ENCODE measurements at places on chromosomes 11 and 22.

DNA sequence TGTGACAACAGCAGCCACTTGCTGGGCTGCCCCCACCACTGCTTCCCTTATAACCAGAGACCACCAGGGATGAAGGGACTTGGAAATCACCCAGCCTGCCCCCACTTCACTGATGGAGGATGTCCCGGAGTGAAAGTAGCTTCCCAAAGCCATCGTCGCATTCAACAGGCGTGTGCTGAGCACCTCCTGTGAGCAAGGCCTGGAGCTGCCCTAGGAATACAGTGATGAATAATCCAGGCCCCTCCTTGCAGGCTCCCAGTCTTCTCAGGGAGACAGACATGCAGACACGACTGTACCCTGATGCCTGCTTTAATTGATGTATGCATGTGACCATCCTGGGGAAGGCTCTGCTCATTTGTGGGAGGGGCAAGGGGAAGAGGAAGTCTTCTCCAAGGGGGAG lies 22.6 kb downstream of the PTPN5 start:
- no peak for DNase-seq

DNA sequence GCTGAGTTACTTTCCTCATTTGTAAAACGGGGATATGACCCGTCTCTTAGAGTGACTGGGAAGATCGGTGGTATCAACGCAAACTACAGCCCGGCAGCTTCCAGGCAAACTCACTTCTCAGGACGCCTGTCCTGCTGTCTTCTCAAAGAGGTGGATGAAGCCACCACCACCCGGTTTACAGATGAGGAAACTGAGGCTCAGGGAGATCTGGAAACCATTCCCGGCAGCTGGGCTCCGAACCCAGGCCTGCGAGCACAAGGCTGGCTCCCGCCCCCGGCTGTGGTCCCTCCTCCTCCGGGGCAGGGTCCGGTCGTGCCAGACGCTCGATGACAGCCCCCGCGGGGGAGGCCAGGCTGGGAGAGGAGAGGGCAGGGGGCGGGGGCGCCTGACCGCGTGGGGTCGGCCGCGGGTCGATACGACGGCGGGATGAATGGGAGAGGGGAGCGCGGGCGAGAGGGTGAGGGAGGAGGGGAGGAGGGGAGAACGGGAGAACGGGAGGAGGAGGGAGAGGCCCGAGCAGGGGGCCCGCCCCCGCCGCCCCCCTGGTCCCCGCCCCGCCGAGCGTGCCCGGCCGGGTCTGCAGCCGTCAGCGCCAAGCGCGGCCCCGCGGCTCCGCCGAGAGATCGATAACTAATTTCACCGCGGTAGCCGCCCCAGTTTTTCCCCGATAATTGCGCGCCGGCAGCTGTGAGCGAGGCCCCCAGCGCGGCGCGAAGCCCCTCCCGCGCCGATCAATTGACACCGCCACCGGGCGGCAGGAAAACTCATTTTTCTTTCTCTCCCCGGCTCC lies 14.0 kb downstream of the IGLL1 start:
- DNase-seq: no peak

GRCh38 chr11:96237766-96238266 lies 105.2 kb downstream of the MAML2 start:
- DNase-seq: no peak

DNA sequence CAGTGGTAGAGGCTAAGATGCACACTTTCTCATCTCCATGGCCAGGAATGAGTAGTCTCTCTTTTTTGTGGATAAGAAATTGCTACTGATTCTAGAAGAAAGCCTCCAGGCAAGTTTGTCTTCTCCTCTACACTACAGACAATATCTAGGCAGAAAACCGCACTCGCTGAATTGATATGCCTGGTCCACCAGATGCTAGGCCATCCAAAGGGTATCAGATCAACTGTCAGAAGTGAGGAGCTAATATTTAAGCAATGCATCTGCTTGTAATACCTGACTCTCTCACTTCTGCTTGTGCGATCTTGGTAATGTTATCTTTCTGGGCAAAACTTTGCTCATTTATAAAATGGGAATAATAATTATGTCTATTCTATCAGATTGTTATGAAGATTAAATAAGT lies 45.0 kb downstream of the CASP12 start:
- no peak for DNase-seq

DNA sequence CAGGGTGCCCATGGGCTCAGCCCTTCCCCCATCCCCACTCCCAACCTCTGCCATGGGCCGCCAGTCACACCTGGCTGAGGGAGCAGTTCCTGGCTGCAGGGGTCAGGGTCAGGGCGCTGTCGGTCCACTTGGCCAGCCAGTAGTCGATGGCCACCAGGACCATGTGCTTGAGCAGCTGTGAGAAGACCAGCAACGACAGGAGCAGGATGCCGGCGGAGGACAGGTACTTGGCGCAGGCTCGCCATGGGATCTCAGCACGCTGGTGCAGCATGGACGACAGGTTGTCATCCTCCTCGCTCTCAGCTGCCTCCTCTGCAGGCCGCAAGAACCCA lies 18.3 kb upstream of the KCNJ11 start:
- DNase-seq: no peak

- DNase-seq: no peak
Measured at GRCh38 chr11:118144301-118145268, 8.0 kb downstream of the SCN4B start.

DNA sequence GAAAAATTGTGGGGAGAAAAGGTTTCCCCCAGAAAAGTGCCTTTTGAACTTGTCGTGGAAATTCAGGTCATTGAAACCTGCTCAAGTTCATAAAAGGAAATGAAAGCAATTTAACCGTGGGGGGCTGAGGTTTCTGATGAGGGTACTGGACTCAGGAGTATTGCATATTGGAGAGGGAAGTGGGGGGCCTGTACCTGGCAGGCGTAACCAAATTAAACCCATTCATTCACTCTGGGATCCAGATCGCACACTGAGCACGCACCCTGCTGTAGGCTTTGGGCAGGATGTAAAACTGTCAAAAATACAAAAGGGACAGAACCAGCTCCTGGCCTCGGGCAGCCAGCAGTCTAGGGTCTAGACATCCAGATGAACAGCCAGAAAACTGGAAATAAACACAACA lies 1517.4 kb downstream of the BRD1 start:
- DNase-seq: no peak

DNA sequence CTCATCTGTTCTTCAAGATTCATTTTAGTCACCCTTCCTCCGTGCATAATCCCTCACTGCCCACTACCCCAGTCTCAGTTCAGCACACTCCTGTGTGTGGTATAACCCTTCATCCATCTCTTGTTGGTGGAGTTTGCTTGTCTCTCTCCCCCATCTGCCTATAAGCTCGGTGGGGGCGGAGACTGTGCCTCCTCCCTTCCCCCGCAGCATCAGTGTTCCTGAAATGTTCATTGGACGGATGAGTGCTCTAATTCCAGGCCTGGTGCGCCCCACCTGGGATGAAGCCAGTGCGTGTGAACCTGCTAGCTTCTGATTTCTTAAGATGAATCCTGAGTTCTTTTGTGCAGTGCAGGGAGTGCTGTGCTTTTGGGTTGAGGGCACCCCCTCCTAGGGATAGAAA lies 100.0 kb downstream of the GRIK4 start:
- no peak for DNase-seq

GRCh38 chr11:89168396-89168795 lies 9.3 kb upstream of the TYR start:
- DNase-seq: no peak

DNA sequence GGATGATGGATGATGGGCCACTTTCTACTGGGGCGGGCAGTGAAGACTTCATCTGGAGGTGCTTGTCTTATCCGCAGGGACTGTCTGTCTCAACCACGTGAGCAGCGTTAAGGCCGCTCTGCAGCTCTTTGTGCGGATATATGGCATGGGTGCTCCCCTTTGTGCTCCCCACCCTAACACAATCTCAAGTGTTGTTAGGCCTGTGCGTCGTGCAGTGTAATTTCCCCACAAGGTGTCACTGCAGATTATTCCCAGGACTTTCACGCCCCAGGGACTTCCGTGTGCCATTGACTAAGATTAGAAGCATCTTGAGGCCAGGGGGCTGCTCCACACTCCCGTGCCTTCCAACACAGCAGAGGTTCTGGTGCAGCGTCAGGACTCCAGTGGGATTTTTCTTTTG lies 65.3 kb downstream of the TBC1D22A start:
- DNase-seq: no peak

DNA sequence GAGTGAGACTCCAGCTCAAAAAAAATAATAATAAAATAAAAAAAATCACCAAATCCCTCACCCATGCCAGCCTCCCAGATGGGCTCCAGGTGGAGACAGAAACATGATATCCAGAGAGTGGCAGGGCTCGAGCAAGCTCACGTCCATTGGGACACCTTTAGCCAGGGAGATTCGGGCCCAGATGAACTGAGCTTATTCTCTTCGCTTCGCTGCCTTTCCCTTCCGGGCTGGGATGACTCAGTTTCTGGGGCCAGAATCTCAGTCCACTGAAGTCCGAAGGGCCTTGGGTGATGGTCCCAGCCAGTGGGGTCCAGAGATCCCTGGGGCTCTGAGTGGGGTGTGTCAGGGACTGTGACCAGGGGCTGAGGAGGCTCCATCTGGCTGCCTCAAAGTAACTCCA lies 23.0 kb upstream of the MYEOV start:
- DNase-seq: no peak

DNA sequence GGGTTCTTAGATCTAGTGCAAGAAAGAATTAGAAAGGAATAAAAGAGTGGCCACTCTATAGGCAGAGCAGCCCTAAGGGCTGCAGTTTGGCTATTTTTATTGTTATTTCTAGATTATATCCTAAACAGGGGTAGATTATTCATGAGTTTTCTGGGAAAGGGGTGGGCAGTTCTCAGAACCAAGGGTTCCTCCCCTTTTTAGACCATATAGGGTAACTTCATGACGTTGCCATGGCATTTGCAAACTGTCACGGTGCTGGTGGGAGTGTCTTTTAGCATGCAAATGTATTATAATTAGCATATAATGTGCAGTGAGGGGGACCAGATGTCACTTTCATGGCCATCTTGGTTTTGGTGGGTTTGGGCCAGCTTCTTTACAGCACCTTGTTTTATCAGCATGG lies 44.6 kb downstream of the METTL15 start:
- DNase-seq: no peak

DNA sequence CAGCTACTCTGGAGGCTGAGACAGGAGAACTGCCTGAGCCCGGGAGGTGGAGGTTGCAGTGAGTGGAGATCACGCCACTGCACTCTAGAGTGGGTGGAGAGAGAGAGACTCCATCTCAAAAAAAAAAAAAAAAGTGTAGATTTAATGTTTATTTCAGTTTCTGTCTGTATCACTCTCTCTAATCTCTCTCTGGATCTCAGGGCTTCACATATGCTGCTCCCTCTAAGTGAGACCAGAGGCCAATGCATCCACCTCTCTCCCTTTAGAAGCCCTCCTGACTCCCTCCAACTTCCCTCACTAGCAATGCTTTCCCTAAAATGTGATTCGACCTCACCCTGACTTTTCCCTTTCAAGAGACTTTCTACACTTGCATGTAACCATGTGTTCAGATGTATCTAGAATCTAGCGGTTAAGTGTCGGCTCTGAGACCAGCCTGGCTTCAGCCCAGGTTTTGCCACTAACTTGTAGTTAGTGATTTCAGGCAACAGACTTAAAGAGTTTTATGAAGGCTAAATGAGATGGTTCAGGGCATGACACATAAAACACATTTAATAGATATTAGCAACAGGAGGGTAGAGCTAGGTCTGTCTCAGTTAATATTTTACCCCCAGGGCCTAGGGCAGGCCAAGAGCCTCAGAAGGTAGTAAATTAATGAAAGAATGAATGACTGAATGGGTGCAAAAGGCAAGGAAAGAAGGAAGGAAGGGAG lies 364.3 kb downstream of the LARGE1 start:
- DNase-seq: no peak

GRCh38 chr22:36629320-36629719 lies 74.2 kb downstream of the CACNG2 start:
- DNase-seq: no peak

DNA sequence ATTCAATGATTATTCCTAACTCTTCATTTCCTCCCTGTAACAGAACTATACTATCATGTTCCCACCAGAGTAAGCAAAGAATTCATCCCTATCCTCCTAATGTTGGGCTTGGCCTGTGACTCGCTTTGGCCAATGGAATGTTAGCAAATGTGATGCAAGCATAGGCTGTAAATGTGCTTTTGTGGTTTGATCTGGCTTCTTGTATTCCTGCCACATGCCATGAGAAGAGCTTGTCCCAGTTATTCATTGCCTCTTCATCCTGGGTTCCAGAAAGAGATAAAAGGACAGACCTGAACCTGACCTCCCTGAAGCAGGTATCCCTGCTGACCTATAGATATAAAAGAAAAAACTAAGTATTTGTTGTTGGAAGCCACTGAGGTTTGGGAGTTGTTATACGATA lies 51.0 kb downstream of the SYTL2 start:
- DNase-seq: no peak

DNA sequence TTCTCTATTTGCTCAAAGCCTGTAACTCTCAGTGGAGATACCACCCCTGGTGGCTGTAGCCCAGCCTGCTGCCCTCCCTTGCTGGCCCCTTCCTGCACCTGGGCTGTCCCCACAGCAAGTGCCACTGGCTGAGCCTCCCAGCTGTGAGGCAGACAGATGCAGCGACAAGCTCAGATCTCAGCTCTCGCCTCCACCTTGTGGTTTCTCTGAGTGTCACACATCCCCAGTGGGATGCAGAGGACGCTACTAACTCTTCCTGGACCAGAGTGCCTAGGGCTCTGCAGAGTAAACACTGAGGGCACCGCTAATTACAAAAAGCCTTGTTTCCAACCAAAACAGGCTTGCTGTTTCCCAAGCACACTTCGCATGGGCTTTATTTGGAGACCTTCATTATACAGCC lies 8.9 kb downstream of the YPEL1 start:
- DNase-seq: no peak

DNA sequence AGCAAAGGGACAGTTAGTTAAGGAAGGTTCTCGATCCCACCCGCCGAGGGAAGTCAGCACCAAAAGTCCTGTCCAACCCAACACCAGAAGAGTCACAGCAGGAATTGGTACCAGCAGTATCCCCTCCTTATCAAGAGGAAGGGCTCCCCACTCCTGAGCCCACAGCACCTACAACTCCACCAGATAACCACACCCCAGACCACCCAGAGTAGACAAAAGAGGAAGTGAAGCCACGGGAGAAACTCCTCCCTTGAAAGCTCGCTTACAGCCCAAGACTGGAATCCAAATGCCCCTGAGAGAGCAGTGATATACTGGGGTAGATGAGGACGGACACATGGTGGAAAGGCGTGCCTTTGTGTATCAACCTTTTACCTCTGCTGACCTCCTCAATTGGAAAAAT lies 7.3 kb upstream of the CD5 start:
- DNase-seq: no peak

DNA sequence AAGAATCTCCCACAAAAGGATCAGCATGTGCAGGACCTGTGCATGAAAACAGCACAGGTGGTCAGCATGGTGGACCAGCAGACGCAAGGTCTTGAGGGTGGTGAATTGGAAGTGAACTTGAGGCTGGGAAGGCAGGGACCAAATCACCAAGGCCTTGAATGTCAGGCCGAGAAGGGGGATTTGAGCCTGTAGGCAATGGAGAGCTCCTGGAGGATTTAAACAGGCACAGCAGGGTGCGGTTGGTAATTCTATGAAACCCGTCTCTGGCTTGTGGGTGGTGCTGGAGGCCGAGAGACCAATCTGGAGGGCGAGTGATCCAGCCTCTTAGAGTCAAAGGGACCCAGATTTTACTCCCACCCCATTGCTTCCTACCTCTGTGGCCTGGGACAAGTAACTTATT lies 2.4 kb downstream of the TSKU start:
- no peak for DNase-seq

Measured in SJSA1 (cell line).